Stimulated activated CD8-positive, alpha-beta memory T cell treated with anti-CD3 and anti-CD28 coated beads, Interleukin-15, amount 100 ng/mL, for 24 hours (primary cell): ENCODE measurements at places on chromosomes 16 and 17.

GRCh38 chr17:70288540-70289290 lies 119.4 kb downstream of the KCNJ2 start:
- DNase-seq: no peak

GRCh38 chr17:3956983-3957382 lies 7.3 kb downstream of the ATP2A3 start:
- no peak for DNase-seq

GRCh38 chr16:77502448-77502847 lies 67.6 kb upstream of the ADAMTS18 start:
- DNase-seq: no peak

GRCh38 chr16:78116946-78117345 lies 17.5 kb downstream of the WWOX start:
- no peak for DNase-seq

GRCh38 chr16:86499889-86500707 lies 10.2 kb upstream of the FOXF1 start:
- no peak for DNase-seq

GRCh38 chr17:67542219-67543114 lies 165.4 kb downstream of the PITPNC1 start:
- no peak for DNase-seq

- no peak for DNase-seq
These were observed 18.9 kb upstream of the ABCC3 start for GRCh38 chr17:50615828-50616227.

GRCh38 chr17:50629902-50630301 lies 4.8 kb upstream of the ABCC3 start:
- DNase-seq: no peak

GRCh38 chr17:51371732-51372151 lies 111.4 kb downstream of the UTP18 start:
- no peak for DNase-seq

- no peak for DNase-seq
These were observed 69.8 kb upstream of the DNAH17 start for GRCh38 chr17:78647032-78647431.

- DNase-seq: no peak
These were observed 204.5 kb downstream of the WWOX start for GRCh38 chr16:78303946-78304345.

- peak; percentile 22 for DNase-seq
These were observed 14.3 kb downstream of the RAPGEFL1 start for GRCh38 chr17:40191237-40192208.

GRCh38 chr17:41009301-41009760 lies 403 bp upstream of the KRTAP3-1 start:
- DNase-seq: no peak

- DNase-seq: no peak
These were observed 46.3 kb upstream of the DNAH17 start for GRCh38 chr17:78623541-78623940.

DNA sequence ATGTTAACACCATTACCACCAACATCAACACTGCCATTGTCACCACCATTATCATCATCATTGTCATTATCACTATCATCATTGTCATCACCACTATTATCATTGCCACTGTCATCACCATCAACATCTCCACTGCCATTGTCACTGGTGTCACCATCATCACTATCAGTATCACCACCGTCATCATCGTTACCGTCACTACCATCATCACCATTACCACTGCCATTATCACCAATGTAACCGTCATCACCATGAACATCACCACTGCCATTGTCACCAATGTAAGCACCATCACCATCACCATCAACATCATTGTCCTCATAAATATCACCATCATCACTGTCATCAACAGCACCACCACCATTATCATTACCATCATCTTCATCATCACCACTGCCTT lies 633.2 kb upstream of the EEF2KMT start:
- DNase-seq: no peak

- DNase-seq: no peak
These were observed 2.2 kb upstream of the ATF7IP2 start for GRCh38 chr16:10383626-10384025.

DNA sequence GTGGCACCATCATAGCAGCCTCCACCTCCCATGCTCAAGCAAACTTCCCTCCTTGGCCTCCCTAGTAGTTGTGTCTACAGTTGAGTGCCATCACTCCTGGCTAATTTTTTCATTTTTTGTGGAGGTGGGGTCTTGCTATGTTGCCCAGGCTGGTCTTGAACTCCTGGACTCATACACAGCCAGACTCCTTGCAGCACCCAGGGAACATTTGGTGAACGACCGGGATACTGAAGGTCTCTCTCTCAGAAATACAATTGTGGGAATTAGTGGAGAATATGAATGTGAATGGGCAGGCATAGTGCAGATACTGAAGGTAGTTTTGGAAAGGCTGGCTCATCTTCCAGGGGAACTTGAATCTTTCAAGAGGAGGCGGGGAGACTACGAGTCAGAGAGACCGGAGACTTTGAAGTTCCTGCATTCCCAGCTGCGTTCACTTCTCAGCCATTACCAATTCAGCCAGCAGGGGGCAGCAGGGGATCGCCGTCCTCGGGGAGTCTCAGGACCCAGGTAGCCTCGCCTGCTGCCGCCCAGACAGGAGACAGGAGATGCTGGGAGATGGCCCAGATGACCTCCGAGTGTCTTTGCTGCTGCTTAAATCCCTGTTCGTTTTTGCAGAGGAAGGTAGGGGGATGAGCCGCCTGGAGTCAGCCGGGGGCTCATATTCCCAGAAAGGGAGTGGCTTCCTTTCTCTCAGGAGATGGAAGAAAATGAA lies 68.6 kb downstream of the HAPSTR1 start:
- no peak for DNase-seq

DNA sequence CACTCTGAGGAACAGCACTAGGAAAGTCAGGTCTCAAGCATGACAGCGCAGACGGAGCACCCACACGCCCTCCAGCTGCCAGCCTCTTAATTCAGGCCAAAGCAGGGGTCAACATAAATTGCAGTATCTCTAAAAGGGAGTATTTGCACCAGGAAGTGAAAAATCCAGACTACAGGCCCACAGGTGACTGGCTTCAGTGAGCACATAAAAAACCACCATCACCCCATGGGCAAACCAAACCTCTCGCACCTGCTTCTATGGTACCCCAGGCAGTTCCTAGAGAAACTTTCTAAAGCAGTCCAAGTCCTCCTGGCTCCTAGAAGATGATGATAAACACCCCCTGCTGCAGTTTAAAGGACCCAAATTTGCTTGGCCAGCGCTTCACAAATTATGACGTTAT lies 129.8 kb downstream of the ZNF423 start:
- no peak for DNase-seq

DNA sequence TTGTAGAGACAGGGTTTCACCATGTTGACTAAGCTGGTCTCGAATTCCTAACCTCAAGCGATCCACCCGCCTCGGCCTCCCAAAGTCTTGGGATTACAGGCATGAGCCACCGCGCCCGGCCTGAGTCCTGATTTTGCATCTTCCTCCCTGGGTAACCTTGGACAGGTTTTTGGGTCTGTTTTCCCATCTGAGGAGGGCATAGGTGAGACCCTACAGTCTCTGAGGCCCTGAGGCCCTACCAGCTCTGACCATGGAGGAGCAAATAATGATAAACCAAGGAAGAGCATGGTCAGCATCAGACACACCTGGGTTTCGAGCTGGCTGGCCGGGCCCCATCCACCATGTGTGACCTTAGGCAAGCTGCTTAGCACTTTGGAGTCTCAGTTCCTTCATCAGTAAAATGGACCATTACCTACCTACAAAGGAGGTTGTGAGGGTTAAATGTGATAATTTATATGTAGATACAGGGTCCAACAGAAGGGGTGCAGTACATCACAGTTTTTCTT lies 1.2 kb upstream of the NCBP3 start:
- DNase-seq: no peak

- DNase-seq: no peak
These were observed 131.7 kb upstream of the HSBP1 start for GRCh38 chr16:83676086-83676485.

- no peak for DNase-seq
These were observed 17.2 kb downstream of the TMEM114 start for GRCh38 chr16:8572919-8573724.

- DNase-seq: no peak
These were observed 819.1 kb downstream of the KCNJ18 start for GRCh38 chr17:22511431-22511830.

DNA sequence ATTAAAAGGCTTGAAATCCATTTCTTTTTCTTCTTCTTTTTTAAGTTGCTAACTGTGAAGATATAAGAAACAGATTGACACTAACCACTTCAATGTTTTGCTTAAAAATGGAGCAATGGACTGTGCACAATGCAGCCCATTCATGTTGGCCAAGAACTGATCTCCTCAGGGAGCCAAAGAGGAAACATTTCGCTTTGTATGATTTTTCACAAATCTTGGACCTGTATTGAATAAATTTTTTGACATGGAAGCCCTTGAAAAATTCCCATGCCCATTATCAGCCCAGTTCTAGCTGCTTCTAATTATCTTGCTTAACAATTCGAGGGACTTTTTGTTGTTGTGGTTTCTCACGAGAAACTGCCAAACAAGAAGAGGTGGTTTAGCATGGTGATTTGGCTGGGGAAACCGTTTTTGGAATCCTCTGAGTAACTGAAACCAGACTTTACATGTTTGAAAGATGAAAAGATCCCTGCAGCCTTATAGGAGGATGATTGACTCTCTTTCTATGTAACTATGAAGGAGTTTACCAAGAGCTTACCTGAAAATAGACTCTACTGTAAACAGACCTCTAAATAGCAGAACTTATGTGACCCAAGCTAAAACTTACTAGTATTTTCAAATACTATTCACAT lies 1389.4 kb upstream of the GOT2 start:
- DNase-seq: no peak

GRCh38 chr16:81720973-81721906 lies 57.9 kb upstream of the PLCG2 start:
- DNase-seq: no peak

DNA sequence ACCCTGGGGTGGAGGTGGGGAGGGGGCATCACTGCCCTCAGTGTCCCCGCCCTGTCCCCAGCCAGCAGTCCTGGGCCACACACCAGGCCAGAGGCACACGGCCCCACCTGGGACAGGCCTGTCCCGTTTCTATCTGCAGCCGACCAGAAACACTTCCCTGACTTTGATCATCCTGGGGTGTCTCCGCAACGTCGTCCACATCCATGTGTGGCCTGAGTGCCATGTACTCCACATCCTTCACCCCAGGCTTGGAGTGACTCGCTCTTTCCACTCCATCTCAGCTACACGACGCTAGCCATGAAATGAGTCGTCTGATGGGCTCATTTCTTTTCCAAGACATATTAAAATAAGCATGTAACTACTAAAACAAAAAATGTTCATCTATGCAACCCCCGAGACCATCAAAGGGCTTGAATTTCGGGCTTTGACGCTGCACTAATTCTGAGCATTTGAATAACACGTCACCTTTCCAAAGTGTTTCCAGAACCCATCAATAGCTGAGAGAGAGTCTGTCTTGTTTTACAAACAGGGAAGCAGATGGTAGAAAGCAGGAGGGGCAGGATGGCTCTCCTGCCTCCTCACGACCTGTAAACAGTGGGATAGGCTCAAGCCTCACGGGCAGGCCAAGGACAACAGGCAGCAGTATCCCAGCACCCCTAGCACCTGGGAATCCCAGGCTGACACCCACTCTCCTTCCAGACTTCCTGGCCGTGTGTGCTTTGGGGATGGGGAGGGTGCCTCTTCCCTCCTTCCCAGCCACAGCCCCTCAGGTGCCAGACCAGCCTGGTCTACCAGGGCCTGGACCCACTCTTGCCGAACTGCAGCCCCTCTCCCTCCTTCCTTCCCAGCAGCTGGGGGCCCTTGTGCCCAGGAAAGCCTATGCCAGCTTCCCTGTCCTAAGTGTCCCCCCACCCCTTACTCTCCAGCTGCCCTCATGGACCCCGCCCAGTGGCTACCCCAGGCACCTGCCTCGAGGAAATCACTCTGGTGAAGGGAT lies 20.0 kb upstream of the RASD1 start:
- no peak for DNase-seq

GRCh38 chr16:11056993-11057649 lies 112.8 kb downstream of the CLEC16A start:
- no peak for DNase-seq

DNA sequence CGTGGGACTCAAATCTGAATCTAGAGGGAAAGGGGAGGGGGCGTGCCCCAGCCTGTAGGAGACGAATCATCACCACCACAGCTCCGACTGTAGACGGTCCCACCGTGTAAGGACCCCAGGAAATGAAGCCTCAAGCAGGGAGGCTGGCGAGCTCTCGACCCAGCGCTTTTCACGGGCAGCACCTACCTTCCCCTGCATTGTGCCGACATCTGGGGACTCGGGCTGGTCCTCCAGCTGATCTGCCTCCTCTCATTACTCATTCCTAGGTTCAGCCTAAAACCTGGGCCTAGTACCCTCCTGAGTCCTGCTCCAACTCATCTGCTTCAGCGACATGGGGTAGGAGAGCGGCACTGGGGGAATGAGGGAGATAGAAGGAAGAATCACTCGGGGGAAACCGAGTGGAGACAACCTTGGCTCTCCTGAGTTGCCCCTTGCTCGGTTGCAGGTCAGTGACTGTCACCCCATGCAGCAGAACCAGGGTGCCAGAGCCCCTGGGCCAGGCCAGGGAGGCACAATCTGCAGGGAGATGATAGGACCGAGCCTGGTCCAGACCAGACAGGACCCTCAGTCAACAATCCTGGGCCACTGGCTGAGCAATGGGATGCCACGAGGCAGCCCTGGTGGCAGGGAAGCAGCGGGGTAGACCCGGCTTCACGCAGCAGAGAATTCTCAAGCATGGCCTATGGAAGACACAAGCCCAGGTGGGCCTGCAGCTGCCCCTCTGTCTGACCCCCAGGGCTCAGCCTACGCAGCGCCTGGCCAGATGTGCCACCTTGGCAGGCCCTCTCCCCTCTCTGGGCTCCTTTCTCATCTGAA lies 833 bp upstream of the BCAR1 start:
- DNase-seq: no peak

GRCh38 chr17:67452681-67453554 lies 75.8 kb downstream of the PITPNC1 start:
- no peak for DNase-seq

DNA sequence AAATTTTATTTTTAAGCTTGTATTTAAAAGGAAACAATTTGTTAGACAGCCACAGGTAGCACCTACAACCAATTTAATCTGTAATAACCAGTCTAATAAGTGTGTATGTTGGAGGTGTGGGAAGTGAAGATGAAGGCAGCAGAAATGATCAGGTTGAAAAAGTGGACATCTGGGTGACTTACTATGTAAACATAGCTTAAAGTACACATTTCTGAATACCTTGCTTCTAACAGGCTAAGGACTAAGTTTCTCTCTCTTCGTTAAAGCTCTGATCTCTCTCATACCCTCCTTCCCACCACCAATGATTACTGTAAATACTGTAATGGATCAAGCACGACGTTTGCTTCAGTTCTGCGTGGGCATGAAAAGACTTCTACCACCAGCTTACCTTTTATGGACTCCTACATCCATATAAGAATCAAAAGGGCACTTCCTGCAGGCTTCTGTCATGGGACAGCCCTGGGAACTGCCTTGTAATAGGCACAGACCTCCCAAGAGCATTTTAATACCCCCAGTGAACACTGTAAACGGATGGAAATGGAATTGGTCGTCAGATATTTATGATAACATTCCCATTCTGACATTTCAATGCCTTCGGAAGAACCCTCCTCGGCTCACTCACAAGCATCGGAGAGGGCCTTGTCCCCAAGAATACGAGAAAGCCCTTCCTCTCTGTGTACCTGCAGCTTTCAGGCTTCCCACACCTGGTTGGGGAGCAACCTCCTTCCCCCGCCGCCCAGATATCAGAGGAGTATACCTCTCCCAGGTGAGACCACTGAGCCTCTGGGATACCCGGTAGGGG lies 700 bp downstream of the CCDC43 start:
- no peak for DNase-seq
